ENCODE measurements at places on chromosomes 7 and 10.

DNA sequence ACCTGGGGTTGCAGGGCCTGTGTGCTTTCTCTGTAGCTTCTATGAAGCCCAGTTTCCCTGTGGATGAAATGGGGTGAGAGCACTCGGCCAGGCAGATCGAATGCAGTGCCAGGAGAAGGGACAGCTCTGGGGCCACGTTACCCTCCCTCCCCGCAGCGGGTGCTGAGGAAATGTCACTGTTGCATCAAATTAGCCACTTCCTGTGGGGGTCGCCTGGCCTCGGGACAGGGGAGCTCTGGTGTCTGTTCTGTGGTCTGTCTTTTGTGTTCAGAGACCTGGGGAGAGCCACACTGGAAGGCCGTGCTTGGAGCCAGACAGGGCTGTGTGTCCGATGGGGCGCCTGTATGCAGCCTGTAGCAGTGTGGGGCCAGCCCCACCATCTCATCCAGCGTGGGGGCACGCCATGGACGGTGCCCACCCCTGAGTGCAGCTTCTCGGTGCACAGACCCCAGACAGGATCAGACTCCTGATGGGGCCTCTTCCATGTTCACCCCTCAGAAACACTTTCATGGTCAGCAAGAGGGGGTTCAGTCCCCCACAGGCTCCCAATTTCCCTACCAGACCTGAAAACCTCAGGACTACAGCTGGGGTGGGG, 13.6 kb downstream of the TTYH3 start:
- DNase-seq = no peak

DNA sequence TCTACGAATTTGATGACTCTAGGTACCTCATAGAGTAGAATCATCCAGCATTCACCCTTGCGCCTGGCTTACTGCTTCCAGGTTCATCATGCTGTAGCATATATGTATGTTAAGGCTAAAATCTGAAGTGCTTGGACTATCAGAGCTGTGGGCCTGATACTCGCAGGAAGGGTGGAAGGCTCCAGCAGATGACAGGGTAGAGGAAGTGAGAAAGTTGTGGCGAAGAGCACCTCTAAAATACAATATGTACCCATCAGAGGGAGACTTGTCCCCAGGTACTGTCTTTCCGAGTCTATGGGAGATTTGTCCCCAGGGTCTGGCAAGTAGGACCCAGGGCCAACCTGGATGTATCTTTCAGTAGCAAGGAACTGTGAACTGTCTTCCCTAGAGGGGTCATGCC, 48.1 kb upstream of the PLEKHA1 start:
- no peak for DNase-seq

- DNase-seq = no peak
Measured at GRCh38 chr10:3217301-3217700, 44.7 kb upstream of the PITRM1 start.

- no peak for DNase-seq
Measured at GRCh38 chr10:121668314-121669027, 70.2 kb upstream of the FGFR2 start.

DNA sequence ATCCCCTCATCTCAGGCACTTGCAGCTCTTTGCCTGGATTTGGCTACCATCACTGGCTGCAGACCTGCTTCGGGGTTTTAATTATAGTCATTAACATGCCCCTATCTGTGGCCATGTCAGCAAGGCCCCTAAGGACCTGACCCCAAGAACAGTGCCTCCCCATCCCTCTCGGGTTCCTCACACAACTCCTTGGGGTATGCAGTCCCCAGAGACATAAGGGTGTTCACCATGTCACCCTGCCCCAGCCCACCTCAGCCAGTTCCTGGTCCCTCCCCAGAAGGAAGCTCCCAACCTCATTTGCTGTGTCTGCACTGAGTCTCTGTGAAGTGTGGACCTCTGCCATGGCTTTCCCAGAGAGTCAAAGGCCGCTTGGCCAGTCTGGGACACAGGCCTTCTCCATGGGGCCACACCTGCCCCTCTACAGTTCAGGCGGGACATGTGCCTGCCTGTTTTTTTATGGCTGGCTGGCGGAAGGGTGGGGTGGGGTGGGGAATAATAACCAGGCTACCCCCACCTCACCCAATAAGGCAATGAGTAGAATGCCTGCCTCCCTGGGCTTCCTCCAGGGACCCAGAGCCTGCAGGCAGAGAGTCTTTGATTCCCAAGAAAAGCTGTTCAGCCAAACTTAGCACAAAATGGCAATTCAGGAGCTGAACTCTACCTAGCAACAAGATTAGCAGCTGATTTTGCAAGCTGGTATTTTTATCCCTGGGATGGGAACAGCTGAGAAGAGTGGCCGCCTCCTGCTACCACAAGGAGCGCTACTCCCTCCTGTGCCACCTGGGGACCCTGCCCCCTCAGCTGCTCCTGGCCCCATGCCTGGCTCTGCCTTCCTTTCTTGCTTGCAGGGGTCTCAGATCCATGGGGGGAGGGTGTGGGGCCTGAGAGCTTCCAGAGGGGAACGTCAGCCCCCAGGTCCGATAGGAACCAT, 23.7 kb upstream of the CAMK2B start:
- no peak for DNase-seq

GRCh38 chr7:35727571-35727970, 32.6 kb upstream of the HERPUD2 start:
- DNase-seq = no peak

DNA sequence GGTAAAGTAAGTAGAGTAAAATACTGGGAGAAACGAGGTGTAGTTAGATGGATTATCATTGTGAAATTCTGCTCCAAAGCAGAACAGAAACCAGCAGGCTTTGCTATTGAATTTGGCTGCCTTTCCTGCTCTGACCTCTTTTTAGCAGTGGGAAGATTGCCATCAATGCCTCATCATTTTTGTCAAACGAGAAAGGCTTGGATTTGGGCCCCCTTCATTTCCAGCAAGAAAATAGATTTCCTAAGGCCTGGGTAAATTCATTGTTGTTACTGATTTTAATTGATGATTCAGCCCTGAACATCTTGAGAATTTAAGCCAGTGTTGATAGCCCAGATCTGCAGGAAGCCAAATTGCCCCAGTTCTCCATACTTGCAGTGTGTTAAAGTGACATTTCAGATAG, 35.2 kb upstream of the ASAH2 start:
- DNase-seq = no peak

DNA sequence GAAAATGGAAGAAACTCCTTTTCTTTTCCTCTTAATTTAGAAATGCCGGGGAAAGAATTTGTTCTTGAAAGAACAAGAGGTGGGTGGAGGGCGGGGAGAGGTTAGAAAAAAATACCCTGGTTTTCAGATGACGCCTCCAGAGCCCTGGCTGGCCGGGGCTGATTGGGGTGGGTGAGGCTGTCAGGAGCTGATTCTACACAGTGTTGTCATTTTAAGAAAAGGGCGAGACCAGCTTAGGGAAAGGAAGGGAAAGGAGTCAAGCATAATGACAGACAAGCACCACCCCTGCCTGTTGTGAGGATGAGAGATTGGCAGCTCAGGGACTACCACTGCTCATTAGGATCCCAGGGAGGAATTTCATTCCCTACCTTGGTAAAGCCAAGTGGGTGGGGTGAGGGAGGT, 9.9 kb upstream of the FAM180A start:
- DNase-seq = no peak
